ENCODE measurements at places on chromosomes 1 and 21.

DNA sequence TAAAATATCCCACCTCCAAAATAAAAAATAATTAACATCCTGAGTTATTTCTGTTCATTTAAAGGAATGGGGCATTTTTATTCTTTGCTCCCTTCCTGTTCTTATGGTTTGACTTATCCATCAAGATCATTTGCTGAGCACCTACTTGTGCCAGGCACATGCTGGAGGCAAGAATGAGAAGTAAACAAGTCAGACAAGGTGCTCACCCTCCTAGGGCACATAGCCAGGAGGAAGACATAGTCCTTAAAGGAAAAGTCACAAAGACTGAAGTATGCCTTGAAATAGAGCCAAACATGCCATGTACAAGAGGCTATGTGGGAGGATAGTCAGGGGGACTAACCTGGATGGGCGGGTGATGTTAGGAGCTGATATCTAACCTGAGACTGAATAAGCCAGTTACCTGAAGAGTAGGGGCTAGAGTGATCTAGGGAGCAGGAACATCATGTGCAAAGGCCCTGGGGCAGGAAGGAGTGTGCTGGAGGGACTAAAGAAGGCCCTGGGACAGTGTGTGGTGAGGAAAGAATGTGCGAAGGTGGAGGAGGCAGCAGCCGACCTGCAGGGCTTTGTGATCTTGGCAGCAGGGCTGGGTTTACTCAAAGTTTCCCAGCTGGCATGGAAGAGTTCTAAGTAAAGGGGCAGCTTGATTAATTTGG is 233.5 kb downstream of the MATN1 start:
- no peak for DNase-seq

- DNase-seq: peak; percentile 11
These were observed 158.1 kb downstream of the RUNX1 start for GRCh38 chr21:34890724-34891612.

DNA sequence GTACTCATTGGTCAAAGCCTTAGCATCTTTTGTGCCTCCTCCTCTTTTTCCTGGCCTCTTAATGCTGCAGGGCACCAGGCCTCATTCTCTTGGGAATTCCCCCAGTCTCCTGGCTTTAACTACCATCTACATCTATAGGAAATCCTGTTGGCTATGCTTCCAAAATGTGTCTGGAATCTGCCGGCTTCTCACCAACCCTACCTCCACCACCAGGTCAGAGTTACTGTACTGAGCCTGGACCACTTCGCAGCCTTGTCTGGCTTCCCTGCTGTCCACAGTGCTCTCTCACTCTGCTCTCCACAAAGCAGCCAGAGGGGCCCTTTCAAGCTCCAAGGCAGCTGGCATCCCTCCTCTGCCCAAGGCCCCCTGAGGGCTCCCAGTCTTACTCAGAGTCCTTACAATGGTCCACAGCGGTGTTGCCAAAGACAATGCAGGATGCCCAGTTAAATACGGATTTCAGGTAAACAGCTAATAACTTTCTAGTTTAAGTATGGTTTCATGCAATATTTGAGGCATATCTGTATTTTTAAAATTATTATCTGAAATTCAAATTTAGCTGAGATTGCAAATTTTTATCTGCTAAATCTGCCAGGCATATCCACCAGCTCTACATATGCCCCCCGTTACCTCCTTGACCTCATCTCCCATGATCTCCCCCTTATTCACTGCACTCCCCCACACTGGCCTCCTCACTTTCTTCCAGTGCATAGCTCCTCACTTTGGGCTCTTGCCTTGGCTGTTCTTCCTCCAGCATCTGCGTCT is 34.5 kb upstream of the FAM163A start:
- DNase-seq: no peak

- no peak for DNase-seq
These were observed 128.3 kb downstream of the ELAVL4 start for GRCh38 chr1:50237056-50237455.

DNA sequence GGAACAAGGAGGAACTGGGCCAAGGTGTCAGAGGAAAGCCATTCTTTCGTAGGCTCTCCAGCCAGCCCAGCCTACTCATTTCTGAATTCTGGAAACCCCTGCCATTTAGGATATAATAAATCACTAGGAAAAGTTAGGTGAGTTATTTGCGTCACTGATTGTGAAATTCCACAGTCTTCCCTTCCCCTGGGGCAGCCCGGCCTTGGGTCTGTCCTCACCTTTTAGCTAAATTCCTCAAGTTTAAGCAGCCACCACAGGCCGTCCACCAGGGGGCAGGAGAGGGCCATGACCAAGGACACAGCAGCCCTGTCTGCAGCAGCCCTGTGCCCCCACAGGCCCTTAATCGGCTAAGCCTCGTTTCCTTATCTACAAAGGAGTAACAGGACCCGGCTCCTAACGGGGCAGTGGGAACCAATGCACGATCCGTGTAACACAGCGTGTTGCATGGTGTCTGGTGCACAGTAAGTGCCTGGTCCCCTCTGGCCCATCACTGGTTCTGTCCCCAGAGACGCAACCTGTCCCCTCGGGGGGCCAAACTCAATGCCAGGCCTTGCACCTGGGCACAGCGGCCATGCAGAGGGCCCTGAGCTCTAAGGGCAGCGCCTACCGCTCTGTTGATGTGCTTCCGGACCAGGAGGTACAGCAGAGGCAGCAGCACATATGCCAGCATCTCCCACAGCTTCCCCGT is 18.1 kb downstream of the GPR157 start:
- DNase-seq: peak; percentile 91

DNA sequence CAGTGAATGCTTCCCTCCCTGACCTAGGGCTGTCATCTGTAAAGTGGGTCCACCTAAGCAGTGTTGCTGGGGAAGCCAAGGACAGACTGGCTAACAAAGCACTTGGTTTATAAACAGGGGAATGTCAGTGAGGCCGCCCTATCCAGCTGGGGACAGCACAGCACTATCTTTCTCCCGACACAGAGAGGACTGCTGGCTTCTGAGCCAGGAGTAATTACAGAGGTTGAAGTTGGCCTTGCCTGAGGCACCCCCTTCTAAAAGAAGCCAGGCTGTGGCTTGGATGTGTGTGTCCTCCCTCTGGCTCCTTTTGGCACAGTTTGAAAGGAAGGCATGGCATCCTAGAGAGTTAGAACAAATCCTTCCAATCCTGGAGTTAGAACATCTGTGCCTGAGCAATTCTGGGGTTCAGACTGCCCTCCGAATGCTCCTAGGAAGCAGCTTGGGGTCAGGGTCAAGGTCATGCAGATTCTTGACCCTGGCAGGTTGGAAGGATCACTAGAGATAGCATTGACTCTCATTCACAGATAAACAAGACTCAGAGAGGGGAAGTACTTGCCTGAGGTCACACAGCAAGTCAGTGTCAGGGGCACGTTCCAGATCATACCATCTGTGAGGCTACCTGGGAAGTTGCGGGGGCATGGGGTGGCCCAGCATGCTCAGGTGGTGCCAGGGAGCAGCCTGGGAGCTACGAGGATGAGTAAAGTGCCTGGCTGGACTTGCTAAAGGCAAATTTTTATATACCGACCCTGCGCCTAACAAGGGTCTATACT is 1.3 kb upstream of the LDLRAP1 start:
- no peak for DNase-seq

DNA sequence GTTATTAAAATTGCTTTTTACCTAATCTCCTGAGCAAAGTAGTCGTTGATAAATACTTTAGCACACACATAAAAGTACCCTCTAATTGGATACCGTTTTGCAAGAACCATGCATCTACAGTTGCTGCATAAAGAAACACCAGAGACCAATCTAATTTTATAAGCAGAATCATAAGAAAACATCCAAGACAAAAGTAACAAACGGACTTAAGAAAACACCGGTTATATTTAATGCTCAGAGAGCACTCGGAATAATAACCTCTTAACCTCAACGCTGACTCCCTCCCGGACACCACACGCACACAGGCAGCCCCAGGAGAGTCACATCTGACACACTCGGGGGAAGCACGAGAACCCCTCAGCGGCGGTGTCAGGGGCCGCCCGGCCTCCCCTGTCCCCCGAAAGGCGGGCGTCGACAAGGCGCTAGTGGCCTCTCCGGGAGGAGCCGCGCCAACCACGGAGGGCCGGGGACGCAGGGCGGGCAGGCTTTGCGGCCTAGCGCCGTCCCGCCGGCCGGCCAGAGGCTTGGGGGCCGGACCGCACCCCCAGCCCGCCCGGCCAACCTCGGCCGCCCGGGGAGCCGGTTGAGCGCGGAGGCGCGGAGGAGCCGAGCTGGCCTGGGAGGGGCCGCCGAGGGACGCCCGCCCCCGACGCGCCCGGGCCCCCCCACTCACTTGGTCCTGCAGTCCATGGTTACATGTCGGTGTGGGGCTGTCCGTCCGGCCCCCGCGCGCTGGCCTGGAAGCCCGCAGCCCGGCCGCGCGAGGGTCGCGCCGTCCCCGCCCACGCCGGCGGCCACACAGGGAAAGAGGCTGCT is 606 bp downstream of the DENND1B start:
- peak; percentile 76 for DNase-seq

- DNase-seq: no peak
These were observed 12.1 kb downstream of the FOXD2 start for GRCh38 chr1:47449822-47450552.

GRCh38 chr1:40853885-40854170 is 8.3 kb downstream of the CITED4 start:
- no peak for DNase-seq

DNA sequence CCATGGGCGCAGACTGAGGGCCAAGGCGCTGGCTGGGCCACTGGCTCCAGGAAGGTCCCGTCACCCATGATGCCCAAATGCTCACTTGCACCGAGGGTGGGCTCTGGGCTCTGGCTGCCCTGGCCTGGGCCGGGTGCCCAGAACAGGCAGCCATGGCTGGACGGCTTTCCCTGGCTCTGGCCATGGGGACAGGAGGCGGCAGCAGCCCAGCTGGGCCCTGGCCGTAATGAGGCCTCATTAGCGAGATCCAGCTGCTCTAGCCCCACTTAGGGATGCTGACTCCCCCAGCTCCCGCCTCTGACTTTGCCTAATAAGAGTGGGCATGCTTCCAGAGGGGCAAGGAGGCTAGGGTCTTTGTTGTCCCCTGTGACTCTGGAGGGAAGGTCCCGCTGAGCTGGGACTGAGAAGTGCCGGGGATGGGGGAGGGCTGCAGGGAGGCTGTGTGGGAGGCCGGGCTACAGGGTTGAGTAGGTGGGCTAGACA is 11.8 kb downstream of the SLC6A9 start:
- DNase-seq: no peak

DNA sequence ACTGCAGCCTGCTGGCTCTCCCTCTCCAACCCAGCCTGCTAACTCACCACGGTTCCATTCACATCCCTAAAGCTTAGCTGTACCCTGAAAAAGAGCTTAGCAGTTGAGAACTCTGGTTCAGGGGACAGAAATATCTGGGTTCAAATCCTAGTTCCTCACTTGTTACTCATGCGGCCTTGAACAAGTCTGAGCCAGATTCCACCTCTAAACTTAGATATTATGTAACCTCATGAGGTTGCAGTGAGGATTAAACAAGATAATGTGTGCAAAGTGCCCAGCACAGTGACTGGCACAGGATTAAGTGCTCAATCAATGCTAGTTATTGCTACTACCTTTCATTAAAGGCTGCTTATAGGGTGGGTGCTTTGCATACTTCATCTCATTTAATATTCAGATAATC is 41.3 kb upstream of the DHCR24 start:
- no peak for DNase-seq

- no peak for DNase-seq
These were observed 11.5 kb downstream of the KCNA2 start for GRCh38 chr1:110594456-110595352.

DNA sequence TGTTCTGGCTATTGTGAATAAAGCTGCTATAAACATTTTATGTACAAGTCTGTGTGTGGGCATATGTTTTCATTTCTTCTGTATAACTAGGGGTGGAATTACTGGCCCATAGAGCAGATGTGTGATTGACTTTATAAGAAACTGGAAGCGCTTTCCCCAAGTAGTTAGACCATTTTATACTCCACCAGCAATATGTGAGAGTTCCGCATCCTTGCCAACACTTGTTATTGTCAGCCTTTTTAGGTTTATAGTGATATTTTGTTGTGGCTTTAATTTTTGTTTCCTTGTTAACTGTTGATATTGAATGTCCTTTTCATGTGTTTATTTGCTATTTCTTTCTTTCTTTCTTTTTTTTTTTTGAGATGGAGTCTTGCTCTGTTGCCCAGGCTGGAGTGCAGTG is 9.4 kb downstream of the MAN1C1 start:
- DNase-seq: no peak

- DNase-seq: no peak
These were observed 132.8 kb downstream of the PGBD5 start for GRCh38 chr1:230293390-230293700.

DNA sequence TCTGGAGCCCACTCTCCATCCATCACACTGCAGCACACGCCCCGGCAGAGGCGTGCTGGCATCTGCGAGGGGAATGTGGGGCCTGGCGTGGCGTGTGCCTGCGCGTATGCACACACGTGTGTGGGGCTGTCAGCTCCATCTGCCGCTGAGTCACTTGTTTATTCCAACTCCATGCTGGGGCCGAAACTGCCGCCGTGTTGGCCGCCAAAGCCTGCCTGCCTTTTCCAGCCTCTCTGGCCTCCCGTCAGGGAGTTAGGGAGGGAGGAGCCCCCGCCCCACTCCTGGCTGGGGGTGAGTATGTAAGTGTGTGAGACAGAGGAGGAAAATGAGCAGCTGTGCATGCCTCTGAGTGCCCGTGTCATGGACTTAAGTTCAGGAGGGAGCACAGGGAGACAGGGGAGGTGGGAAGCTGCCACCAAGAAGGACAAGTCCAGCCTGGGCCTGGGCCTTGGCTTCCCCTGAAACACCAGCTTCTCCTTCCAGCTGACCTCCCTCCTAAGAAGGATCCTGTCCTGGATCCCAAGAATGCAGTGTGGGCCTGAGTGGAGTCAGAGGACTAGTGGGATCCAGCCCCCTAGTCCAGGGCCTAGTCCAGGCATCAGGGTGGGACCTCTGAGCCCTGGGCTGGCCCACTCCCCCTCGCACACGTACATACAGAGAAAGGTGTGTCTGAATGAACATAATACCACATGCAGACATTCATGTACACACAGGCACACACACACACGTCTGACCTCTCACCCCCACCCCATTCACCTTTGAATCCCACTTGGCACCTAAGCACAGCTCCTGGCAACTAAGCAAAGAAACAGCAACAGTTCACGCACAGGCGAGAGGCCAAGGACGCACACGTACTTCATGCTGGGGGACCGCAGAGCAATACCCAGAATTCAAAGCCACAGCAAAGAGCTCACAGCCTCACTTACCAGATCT is 24.7 kb downstream of the MEF2D start:
- DNase-seq: no peak

GRCh38 chr21:33308586-33309490 is 15.9 kb upstream of the IFNAR1 start:
- DNase-seq: no peak
